ENCODE measurements at places on chromosomes 13 and 19.

DNA sequence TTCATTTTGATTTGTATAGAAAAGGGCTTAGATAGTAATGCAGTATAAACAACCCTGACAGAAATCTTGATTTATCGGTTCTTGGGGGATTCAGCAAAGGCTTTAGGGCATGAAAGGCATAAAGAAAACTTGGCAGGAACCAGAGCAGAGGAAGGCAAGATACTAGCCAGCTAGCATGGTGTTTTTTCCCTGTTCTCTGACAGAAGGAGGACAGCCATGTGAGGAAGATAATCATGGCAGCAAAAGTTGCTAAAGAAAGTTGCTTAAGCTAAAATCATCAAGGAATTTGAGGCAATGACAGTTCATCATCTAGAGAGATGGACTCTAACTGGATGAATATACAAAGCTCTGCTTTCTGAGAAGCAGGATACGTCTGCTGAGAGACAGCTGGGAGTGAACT, 294.1 kb downstream of the KCNRG start:
- no peak for DNase-seq

- DNase-seq: no peak
These were observed 242.2 kb upstream of the EDNRB start for GRCh38 chr13:78160793-78161192.

DNA sequence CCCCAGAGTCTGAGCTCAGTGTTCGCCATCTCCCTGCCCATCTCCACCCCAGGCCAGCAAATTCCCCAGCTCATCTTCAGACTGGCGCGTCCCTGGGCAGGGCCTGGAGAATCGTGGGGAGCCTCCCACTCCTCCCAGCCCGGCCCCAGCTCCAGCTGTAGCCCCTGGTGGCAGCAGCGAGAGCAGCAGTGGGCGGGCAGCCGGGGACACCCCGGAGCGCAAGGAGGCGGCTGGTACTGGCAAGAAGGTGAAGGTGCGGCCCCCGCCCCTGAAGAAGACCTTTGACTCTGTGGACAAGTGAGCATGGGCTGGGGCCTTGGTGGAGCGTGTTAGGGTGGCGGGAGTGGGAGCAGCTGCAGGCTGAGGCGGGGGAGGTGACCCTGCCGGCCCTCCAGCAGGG, 8.4 kb upstream of the PRR19 start:
- no peak for DNase-seq

DNA sequence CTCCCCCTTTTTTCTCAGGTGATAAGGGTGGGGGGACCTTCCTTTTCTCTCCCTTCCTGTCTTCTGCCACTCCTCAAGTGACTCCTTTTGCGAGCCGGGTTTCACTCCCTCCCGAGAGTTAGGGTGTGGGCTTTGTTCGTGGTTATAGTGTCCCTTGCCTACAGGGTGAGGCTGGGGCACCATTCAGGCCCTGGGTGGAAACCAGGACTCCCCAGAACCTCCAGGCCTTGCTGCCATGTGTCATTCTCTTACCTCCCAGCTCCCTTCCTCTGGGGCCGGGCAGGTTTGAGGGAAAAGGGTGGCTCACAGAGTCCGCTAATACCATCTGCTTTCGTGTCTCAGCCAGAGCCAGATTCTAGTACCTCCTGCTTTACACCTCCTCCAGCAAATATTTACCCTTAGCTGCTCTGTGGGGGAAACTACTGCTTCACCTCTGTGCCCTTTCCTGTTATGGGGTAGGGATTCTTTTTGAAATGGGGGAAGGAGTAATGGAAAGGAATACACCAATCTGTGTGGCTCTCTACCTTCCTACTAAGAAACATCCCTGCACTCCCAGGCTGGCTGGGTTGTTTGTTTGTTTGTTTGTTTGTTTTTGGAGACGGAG, 2.8 kb downstream of the ACTN4 start:
- no peak for DNase-seq

- peak; percentile 92 for DNase-seq
These were observed at the start of gene CEBPA for GRCh38 chr19:33302175-33302973. Gene CEBPA (minus strand): TSS chr19:33302534. CDS start chr19:33302414, 120 bp downstream.

DNA sequence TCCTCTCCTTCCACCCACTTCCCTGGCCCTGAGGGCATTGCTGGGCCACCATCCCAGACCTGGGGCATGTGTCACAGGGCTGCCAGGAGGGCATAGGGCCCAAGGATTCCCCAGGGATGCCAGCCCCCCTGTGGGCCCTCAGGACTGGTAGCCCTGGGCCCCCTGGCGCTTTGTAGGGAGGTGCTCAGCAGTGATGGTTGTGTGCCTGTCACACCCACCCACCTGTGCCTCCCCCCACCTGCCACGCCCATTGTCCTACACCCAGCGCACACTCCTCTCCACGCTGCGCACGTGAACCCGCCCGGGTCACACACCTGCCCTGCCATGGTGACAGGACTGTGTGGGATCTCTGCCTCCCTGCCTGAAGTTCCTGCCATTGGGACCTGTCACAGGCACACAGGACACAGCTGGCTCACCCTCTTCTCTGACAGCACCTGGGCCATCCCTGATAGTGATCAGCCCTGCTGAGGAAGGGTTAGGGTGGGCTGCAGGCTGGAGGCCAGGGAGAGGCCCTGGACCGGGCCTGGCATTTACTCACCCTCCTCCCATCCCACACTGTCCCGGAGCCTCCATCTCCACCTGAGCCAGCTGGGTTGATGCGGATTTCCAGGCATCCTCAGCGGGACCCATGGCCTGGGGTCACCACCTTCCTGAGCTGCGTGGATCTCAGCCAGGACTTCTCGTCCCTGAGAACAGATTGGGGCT, 23.9 kb downstream of the WTIP start:
- DNase-seq: no peak

DNA sequence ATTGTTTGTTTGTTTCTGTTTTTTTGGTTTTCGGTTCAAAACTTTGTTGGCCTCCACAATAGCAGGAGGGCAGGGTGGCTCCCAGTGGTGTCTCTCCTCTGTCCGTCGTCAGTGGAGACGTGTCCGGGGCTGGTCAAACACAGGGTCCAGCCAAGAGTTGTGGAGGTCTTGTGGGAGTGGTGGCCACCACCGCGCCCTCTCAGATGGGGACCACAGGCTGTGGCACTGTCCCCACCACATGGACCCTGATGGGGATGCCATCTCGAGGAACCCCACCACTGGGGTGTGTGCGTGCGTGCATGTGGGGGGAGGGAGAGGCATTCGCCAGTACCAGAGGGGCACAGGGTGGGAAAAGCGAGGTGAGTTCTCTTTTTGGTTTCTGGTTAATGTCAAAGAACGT, 13.8 kb downstream of the ZNF574 start:
- DNase-seq: no peak

DNA sequence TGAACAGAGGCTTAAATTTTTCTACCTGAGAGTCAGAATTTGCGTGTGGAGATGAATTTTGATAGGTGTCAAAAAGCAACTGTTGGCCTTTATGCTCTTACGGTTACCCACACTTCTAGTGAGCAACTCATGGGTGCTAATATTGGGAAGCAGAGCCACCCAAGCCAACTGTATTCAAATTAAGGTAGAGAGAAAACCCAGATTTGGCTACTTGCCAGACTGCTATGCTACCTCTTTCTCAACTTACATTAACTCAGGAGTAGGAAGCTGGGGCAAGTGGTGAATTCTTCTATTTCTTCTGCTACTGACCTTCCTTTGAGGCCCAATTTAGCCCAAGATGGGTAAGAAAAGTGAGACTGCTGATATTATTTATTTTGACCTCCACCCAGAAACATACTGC, 83.9 kb downstream of the OLFM4 start:
- no peak for DNase-seq
